ENCODE measurements at places on chromosomes 4 and X.

- no peak for DNase-seq
Measured at GRCh38 chr4:170270628-170271027, 180.9 kb upstream of the AADAT start.

DNA sequence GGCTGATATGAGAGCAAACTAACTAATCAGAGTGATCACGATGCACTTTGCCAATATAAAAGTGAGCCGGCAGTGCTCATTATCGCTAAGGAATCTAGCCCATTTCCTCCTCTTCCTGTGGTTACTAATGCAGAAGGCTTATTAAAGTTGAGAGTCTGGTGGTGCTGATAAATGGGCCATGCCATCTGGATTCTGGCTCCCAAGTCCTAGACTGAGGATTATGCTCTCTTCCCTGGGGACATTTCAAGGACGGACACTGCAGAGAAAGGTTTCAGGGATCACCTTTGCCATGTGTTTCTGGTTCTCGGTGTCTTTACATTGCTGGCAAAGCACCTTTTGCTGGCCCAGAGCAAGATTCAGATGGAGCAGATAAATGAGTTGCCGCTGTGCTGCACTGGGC, 85.3 kb downstream of the RTL5 start:
- DNase-seq = no peak

GRCh38 chr4:59643682-59644081, 1556.4 kb upstream of the ADGRL3 start:
- DNase-seq = no peak

DNA sequence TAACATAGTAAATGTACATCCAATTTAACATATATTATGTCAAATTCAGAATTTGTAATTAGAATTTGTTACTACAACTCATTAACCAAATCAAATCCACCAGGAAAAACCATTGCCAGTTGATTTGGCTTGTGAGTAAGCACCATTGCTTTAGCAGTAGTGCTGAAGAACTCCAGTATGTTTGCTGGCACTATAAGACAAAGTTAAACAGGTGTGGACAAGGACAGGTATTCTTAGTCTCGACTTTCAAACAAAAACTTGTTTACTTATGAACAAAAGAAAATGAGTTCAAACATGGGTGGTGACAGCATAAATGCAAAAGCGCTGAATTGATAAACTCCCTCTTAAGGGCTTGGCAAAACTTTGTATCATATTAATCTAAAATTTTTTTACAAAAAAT, 1.3 kb upstream of the ADH7 start:
- no peak for DNase-seq

DNA sequence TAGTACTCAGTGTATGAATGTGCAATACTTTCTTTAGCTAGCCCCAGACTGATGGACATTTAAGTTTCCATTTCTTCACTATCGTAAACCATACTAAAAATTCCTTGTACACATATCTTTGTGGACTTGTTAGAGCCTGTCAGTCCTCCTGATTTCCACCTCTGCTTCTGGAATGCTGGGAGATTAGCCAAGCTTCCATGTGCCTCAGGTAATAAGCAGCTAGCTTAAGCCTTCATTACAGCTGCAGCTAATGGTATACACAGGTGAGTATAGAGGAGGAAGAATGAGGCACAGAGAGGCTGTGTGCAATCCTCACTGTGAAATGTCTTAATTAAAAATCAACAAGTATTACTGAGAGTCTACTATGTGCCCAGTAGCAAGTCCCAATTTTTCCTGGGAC, 9.8 kb downstream of the SMIM9 start:
- no peak for DNase-seq

DNA sequence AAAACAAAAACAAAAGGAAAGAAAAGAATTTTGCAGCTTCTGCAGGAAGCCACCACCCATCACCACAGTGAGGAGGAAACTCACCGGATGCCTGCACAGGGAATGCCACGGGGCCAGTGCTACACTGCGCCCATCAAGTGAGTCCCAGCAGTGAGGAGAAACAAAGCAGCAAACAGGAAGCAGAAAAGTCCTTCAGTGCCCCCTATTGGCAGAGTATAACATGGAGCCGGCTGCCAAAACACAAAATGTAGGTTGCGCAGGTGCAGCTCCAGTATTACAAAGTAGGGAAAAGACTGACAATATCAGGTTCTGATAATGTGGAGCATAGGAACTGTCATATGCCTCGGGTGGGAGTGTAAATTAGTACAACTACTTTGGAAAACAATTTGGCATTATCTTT, 23.3 kb upstream of the SCML2 start:
- peak; percentile 35 for DNase-seq

- no peak for DNase-seq
Measured at GRCh38 chrX:121146059-121146628, 98.7 kb downstream of the GLUD2 start.

GRCh38 chrX:7159149-7159861, 11.4 kb upstream of the PUDP start:
- DNase-seq = no peak

GRCh38 chr4:75087865-75088264, 154.9 kb downstream of the PARM1 start:
- no peak for DNase-seq

GRCh38 chr4:149965206-149965605, 113.0 kb upstream of the DCLK2 start:
- DNase-seq = no peak

- no peak for DNase-seq
Measured at GRCh38 chrX:142040906-142041305, 137.2 kb downstream of the MAGEC1 start.

- no peak for DNase-seq
Measured at GRCh38 chr4:84597450-84597849, 14.5 kb downstream of the CDS1 start.

GRCh38 chr4:173288296-173288695, 45.9 kb downstream of the HMGB2 start:
- peak; percentile 95 for DNase-seq

- no peak for DNase-seq
Measured at GRCh38 chr4:162727232-162727631, 439.5 kb downstream of the NAF1 start.

- no peak for DNase-seq
Measured at GRCh38 chrX:129934952-129935351, 29.0 kb downstream of the UTP14A start.

DNA sequence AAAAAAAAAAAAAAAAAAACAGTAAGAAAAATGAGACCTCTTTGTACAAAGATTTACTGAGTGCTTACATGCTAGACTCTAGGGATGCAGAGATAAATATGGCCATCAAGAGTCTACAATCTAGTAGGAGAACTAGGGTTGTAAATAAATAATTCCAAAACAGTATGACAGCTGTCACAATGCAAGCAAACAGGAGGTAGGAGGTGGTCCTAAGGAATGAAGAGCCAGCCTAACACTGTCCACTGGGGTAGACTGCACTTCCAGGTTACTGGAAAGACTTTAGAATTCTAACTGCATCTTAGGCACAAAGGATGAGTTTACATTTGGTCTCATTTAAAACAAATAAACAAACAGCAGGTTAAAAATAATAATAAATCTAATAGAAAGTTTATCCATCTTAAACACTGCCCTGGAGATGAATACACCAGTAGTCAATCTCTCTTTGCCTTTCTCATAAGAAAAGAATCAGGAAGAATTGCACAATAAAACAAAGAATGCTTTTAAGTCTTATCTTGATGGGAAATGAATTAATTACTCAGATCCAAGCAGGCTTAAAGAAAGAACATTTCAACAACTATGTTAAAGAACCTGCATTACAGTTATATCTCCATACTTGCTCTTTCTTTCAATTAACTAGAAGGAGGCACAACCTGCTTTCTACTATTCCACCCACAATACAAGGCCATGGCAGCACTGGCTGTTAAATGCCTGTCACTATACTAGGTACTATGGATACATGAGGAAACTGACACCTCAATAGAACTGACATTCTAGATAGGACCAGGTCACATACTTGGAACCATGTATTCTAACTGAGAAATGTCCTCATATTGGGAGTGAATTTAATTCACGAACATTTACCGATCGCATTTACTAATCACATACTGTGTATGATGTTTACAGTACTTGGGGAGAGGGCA, 12.7 kb downstream of the ADGRA3 start:
- no peak for DNase-seq

DNA sequence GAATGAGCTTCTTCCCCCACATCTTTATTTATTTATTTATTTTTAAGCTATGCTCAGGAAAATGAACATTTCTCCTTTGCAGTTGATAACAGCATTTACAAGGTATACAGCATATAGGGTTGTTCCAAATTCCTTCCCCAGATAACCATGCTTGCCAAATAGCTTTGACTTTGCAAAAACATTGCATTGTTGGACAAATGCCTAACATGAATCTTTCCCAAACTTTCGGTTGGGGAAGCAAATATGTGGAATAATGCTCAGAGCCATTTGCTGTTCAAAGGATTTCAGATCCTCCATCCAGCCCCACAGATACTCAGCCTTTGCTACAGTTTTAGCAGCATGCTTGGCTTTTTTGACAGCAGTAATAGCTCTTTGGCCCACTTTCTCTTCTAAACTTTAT, 127.2 kb upstream of the AGA start:
- no peak for DNase-seq

DNA sequence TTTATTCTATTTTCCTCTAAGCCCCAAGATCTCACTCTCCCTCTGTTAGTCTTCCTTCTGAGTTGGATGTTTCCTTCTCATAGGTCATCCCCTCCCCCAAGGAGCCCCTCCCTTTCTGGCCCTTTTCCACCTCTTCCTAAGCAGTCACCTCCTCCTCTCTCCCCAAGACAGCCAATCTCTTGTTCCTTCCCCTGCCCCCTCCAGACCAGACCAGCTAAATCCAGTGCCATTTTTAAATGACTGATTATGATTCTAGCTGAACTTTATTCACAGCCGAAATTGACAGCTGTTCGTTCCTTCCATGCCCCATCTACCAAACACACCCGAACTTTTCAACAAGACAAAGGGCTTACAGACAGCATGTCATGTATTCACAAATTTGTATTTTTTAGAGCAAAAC, 1.9 kb downstream of the SPIN2A start:
- no peak for DNase-seq

DNA sequence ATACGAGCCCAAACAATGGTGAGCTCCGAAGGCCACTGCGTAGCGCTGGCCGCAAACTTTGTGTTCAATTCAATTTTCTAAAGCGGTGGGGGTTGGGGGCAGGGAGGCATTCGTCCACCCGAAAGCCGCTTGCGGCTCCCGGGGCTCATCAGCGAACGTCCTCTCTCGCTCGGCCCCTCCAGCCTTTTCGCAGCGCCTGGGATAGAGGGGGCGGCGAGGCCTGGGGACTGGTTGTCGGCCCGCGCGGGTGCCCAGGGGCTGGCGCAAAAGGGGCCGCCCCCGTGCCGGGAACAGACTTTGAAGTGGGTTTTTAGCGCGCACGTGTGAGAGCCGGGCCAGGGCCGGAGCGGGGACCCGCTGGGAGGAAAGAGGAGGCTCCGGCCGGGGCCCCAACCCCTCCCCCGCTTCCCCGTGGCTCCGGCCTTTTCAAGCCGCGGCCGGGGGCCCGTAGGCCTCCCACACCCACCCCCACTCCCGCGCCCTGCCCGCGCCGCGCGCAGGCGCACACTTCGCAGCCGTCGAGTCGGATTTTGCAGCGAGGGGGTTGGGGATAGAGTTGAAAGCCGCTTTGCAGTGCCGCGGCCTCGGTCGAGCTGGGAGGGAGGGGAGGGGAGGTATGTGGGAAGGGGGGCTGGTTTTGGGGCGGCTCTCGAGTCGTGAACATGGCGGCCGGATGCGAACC, 8.3 kb downstream of the ZIC3 start:
- no peak for DNase-seq

GRCh38 chr4:12041828-12042227, 613.1 kb upstream of the HS3ST1 start:
- peak; percentile 36 for DNase-seq

- DNase-seq = no peak
Measured at GRCh38 chr4:68368691-68369131, 18.8 kb upstream of the YTHDC1 start.

- no peak for DNase-seq
Measured at GRCh38 chr4:79604152-79604551, 196.1 kb upstream of the GK2 start.

- no peak for DNase-seq
Measured at GRCh38 chr4:180832073-180832472, 1411.1 kb upstream of the TENM3 start.

DNA sequence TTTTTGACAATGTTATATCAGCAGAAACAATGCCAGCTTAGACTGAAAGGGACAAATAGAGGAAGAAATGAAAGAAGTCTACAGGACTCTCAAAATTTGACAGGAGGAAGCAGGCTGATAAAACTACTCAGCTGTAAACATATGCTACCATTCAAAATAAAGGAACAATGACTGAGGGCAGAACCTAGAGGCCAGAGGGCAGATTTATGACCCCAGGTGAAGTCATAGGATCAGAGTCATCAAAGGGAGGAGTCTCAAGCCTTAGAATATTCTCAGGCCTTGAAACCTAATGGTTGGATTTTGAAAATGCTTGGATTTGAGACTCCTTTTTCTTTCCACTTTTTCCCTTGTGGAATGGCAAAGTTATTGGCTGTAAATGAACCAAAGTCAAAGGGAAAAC, 17.0 kb upstream of the SYTL5 start:
- DNase-seq = no peak

DNA sequence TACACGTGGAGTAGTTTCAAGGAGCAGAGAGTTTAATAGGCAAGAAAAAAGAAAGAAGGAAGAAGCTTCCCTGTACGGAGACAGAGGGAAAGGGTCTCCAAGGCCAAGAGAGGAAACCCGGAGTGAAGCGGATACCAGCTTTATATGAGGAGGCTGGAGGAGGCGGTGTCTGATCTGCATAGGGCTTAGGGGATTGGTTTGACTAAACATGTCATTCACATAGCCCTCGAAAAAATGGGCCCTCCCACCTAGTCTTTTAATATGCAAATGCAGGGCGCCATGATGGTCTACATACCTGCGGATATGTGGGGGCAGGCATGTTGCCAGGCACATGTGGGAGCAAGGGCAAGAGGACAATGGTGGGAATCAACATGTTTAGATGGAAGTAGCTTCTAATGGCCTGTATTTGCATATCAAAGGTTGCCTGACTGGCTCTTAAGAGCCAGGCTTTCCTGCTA, 103.1 kb upstream of the UGT8 start:
- no peak for DNase-seq

DNA sequence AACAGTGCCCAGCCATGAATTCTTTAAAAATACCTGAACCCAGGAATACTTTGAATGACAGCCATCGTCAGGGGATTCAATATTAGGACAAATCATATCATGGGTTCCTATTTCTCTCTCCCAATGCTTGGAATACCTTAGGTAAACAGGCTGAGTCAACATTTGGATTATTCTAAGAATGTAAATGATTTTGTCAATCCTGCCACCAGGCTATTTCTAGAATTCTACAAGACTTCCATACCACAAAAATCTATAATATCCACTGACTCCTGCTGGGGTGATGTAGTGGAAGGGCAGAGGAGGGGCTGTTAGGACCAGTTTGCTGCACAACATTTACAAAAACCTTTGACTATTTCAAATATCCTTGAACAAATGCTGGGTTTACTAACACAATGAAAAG, 65.2 kb downstream of the IGFBP7 start:
- no peak for DNase-seq

DNA sequence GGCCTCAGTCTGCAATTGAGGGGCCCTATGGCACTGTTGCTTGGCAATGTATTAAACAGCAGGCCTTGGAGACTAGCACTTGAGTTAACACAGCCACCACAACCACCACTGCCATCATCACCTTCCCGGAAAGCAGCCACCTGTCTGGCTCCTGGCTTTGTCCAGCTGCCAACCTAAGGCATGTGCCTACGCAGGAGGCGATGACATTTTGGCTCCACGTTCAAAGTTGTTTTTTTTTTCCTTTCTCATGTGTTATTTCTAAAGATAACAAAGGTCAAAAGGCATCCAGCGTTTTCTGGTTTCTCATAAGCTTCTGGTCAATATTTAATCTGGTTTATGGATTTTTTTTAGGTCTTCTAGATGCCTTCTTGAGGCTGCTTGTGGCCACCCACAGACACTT, 7.5 kb downstream of the CLDN2 start:
- no peak for DNase-seq

Data from HL-60 (cell line).